Fibroblast of skin of left biceps (primary cell): ENCODE measurements at places on chromosomes 5 and 9.

DNA sequence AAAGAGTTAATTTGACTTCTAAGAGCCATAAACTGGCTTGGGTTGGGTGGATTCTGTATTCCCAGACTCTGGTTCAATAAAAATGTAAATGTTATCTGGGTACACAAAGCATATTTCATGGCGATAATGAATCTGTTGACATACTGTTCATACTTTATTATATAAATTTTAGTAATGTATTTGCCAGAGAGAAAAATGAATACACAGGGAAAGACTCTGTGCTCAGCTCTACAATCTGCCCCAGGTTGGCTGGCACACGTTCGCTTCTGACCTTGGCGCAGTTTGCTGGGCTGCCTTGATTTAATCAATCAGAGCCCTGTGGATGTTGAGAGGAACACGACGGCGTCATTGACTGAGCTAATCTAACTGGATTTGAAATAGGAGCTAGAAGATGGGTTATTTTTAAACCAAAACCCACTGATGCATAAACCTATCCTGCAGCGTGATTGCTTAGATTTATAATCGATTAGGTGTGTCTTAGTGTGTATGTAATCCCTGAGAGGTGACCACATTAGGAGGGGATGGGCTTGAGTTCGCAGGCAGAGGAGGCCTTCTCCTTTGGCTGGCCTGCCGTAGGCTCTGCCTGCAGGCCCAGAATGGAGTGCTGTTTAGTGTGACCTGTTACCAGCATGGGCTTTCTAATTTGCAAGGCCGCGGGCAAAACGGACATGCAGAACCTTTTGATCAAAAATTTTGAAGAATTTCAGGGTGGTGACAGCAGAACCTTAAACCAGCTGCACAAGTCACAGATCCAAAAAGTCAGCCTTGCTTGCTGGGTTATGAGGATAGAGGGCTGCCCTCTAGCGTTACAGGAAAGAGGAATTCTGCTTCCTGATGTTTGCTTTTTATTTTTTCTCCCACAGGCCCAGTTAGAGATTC is 3.9 kb upstream of the ADCY2 start:
- DNase-seq: peak; percentile 5

- no peak for DNase-seq
Observed at GRCh38 chr5:97141031-97141430, 1.4 kb downstream of the LIX1 start.

DNA sequence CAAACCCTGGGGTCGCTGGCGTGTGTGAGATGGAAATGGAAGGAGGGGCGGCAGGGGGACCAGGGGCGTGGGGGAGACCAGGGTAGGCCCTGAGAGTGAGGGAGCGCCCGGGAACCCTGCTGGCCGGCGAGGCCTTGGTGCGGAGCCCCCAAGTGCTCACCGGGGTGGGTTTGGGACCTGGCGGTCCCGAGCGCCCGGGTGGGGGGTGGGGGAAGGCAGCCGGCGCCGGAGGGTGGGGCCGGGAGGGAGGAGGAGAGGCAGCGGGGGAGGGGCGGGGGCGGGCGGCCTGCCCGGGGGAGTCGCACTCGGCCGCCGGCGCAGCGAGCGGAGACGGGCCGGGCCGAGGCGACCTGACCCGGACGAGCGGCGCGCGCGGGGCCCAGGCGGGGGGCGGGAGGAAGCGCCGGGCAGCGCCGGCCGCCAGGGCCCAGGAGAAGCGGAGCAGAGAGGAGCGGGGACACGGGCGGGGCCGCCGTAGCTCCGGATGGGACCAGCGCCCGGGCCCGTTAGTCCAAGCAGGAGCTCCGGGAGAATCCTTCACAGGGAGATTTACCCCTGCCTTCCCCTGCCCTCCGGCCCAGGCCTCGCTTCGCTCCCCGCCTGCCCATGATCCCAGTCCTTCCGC is at the start of gene NPR2:
TSS of gene NPR2 (plus strand) at position 295 of the 625 bp plus-strand sequence. CDS start 818 bp downstream, outside the sequence.
- no peak for DNase-seq

- no peak for DNase-seq
Observed at GRCh38 chr5:109394806-109395205, 15.0 kb downstream of the PJA2 start.

GRCh38 chr5:56480705-56481427 is 247.7 kb upstream of the ANKRD55 start:
- no peak for DNase-seq
